Stimulated activated CD4-positive, alpha-beta T cell treated with anti-CD3 and anti-CD28 coated beads, Interleukin-4, amount 100 ng/mL, for 48 hours (primary cell): ENCODE measurements at places on chromosomes 2 and 18.

DNA sequence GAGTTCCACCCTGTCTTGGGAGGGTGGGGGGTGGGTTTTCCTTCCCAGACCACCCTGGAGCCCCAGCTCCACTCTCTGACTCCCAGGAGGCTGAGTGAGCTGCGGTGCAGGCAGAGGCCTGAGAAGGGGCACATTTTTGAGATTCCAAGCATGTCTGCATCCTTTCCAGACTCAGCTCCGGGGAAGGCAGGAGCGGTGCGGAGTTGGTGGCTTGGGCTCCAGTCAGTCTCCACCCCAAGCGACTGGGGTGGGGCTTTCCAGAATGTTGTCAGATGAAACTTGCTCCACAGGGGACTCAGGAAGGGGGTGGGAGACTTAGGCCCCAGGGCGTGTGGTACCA lies 44.2 kb upstream of the HS6ST1 start:
- DNase-seq, result no peak

GRCh38 chr18:53567929-53568574 lies 656.4 kb downstream of the MBD2 start:
- DNase-seq, result no peak

GRCh38 chr2:100040906-100041305 lies 101.5 kb downstream of the AFF3 start:
- DNase-seq, result no peak

- DNase-seq, result no peak
These were observed 408.8 kb downstream of the NBAS start for GRCh38 chr2:15152382-15152781.

- peak; percentile 48 for DNase-seq
These were observed 11.3 kb upstream of the MLPH start for GRCh38 chr2:237475704-237476141.

GRCh38 chr18:37328946-37329719 lies 236.5 kb downstream of the CELF4 start:
- no peak for DNase-seq

- no peak for DNase-seq
These were observed 68.1 kb upstream of the LYPD6B start for GRCh38 chr2:148970385-148970784.

GRCh38 chr2:26454561-26455001 lies 23.3 kb downstream of the OTOF start:
- DNase-seq, result no peak

DNA sequence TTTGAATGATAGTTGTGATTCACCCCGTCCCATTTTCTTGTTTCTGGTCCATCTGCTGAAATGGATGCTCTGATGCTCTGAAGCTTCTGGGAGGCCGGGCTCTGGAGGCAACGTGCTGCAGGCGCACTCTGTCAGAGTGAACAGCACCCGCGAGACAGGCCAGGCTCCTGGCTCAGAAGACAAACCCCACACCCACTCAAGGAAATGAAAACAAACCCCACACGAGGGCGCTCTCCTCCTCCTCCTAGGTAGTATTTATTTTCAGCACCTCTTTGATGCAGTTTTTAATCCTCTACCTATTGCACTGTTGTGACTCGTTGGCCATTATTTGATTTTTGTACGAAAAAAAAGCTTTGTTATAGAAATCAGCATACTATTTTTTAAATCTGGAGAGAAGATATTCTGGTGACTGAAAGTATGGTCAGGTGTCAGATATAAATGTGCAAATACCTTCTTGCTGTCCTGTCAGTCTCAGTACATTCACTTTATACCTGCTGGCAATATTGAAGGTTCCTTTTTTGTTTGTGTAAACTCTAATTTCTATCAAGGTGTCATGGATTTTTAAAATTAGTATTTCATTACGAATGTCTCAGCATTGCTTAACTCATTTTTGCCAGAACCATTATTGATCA lies 10.3 kb upstream of the CHST10 start:
- peak; percentile 69 for DNase-seq

DNA sequence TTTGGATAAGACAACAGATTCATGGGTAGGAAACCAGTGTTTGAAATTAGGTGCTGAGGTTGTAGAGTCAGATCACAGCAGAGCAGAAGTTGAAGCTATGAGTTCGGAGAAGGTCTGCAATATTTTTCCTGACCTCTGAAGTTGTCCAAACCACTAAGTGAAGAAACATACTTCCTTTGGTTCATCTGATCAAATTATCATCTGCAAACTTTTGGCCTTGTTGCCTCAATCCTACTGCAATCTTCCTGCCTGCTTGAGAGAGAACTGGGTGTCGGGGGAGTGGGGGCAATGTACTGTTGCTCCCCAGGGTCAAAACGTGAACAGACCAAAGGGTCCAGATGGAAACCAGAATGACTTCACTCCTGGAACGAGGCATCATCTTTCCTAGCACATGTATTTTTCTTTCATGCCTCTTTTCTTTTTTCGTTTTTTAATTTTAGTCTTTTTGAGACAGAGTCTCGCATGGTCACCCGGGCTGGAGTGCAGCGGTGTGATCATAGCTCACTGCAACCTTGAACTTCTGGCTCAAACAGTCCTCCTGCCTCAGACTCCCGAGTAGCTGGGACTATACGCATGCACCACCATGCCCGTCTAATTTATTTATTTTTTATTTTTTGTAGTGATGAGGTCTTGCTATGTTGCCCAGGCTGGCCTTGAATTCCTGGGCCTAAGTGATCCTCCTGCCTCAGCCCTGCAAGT lies 42.7 kb downstream of the RAB31 start:
- DNase-seq, result no peak

- no peak for DNase-seq
These were observed 14.6 kb downstream of the ITM2C start for GRCh38 chr2:230879271-230879882.

- no peak for DNase-seq
These were observed 24.2 kb downstream of the HPCAL1 start for GRCh38 chr2:10326707-10327594.

GRCh38 chr2:98070081-98070480 lies 16.9 kb upstream of the VWA3B start:
- no peak for DNase-seq

- DNase-seq, result no peak
These were observed 21.2 kb downstream of the CLUL1 start for GRCh38 chr18:617970-618504.

GRCh38 chr2:231364061-231364460 lies 31.4 kb upstream of the B3GNT7 start:
- DNase-seq, result no peak

GRCh38 chr2:209519271-209519670 lies 95.4 kb downstream of the MAP2 start:
- DNase-seq, result no peak
